Epithelial cell of prostate (primary cell): ENCODE measurements at places on chromosomes 12 and 14.

DNA sequence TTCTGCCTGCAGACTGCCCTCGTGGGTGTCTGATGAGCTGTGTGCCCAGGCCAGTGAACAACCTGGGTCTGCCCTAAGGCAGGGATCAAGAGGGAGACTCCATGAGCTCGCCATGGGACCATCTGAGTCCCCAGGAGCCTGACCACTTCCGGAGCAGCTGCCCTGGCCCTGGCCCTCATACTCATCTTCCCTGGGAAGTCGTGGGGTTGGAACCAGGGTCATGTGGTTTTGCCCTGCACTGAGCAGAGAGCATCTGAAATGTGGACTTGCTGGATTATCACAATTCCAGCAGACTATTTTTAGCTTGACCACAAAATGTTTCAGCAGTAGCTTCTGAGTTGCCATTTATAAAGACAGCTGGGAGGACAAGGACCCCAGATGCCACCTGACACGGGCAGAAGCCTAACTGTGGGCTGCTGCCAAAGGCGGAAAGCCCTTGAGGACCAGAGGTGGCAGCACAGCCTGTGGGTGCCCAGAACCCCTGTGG is 6.7 kb downstream of the BTBD6 start:
- no peak for DNase-seq

DNA sequence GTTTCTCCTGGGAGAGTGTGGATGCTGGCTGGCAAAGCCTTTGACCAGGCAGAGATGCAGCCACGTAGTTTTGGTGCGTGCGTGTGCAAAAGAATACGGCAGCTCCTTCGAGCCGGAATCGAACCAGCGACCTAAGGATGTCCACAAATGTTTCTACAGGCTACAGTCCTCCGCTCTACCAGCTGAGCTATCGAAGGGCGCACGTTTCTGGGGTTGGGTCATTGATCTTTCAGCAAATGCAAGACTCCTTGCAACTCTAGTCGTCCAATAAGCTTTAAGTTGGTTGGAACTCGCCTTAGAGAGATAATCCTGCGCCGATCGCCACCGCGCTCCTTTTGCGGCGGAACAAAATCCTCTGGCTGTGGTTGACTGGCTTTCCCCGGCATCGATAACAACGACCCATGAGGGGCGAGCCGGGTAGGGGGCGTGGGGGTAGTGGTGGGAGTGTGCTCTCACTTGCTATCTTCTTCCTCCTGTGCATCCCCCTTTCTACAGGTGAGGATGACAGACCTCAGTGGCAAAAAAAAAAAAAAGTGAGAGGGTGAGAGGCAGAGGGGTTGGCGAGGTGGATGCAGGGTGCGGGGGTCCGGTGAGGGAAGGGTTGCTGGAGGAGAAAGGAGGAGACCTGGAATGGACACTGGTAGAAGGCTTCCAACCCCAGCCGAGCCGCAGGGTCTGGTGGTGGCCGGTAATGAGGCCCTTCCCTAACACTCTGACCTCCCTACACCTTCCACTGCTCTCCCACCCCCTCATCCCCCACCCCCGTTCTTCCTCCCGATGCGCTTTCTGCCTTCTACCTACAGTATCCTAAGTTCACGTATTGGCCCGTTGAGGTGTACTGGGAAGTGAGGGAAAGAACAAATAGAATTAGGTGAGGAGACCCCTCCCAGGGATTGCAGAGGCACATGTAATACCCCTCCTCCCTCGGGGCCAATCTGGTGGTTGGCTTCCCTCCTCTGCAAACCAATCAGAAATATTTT is 11.8 kb upstream of the OR6S1 start:
- DNase-seq = no peak

GRCh38 chr12:109968032-109968420 is 28.1 kb downstream of the GIT2 start:
- DNase-seq = no peak

DNA sequence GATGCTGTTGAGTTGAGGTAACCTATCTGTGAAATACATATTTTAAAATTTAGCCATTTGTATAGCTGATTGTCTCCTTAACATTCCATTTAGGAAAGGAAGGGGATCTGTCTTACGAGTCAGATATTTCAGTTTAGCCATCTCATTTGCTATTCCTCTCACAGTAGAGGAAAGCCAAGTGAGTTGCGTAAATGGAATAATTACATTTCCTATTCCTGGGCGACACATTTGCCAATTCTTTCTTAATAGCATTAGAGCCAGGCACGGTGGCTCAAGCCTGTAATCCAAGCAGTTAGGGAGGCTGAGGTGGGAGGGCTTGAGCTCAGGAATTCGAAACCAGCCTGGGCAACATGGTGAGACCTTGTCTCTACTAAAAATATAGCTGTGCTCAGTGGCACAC is 116.3 kb downstream of the TMX1 start:
- DNase-seq = no peak

- no peak for DNase-seq
Observed at GRCh38 chr12:2341871-2342270, 289.1 kb downstream of the CACNA1C start.

GRCh38 chr14:54278665-54279295 is 118.0 kb upstream of the CDKN3 start:
- DNase-seq = no peak

DNA sequence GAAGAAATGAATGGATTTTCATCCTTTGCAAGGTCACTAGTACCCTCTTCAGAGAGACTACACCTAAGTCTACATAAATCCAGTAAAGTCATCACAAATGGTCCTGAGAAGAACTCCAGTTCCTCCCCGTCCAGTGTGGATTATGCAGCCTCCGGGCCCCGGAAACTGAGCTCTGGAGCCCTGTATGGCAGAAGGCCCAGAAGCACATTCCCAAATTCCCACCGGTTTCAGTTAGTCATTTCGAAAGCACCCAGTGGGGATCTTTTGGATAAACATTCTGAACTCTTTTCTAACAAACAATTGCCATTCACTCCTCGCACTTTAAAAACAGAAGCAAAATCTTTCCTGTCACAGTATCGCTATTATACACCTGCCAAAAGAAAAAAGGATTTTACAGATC is 40.8 kb downstream of the SPATA7 start:
- DNase-seq = no peak

DNA sequence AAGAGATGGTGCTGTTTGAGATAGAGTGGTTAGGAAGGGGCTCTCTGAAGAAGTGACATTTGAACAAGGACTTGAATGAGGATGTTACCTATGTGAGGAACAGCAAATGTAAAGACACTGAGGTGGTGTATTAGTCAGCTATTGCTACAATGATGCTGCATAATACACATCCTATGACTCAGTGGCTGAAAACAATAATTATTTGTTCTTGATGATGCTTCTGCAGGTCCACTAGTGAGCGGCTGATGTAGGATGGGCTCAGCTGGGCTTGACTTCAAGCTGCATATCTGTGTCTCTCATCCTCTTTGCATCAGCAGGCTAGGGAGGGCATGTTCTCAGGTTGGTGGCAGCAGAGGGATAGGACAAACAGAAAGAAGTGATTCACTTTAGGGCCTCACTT is 21.4 kb upstream of the CLMN start:
- DNase-seq = no peak

- no peak for DNase-seq
Observed at GRCh38 chr14:99272632-99272898, 568 bp upstream of the BCL11B start.

DNA sequence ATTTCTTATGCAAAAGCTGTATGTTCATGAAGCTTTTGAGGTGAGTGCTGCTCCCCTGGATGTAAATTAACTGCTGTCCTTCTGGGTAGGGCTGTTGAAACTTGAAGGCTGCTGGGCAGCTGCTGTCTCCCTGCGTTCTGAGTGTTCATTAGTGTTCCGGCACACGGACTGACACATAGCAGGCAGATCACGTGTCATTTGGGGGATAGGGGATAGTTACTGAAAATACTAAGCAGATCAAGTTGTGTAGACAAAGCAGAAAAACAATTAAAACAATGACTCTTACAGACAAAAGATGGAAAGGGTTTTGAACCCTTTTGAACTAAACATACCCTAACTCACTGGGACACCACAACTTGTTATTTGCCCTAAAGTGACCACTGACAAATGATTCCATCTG is 82.5 kb downstream of the PRICKLE1 start:
- DNase-seq = no peak

DNA sequence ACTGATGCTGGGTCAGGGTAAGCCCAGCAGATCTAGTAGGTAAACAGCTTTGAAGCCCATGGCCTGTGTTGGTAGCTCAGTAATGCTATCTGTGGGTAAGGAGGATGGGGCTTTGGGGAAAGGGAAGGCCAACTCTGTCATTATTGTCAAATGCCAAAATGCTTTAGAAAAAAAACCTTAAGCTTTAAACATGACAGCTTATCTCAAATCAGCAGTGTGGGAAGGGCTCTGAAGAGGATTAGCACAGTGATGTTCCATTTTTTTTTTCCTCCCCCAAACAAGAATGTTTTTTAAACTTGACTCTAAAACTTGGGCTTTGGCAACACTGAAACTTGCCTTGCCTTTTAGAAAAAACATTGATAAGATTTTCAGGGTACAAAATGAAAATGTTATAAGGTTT is 11.7 kb downstream of the DAAM1 start:
- no peak for DNase-seq

GRCh38 chr14:74934476-74935359 is 11.7 kb upstream of the RPS6KL1 start:
- DNase-seq = no peak

GRCh38 chr12:32435921-32436705 is 36.8 kb downstream of the FGD4 start:
- no peak for DNase-seq
